ENCODE measurements at places on chromosomes 4 and X. TPM values are rescaled to one million over a fixed set of nuclear protein-coding genes. Genes with fewer than 3 reads are reported as not detected.

OCIAD1 gene
- 63.5 TPM for total RNA-seq

KIAA1210 gene
- not detected for total RNA-seq

PTCHD1 gene
- 0.76 TPM for total RNA-seq

GRCh38 chrX:48989483-48989882 lies 12.6 kb downstream of the GRIPAP1 start:
- no peak for DNase-seq

DNA sequence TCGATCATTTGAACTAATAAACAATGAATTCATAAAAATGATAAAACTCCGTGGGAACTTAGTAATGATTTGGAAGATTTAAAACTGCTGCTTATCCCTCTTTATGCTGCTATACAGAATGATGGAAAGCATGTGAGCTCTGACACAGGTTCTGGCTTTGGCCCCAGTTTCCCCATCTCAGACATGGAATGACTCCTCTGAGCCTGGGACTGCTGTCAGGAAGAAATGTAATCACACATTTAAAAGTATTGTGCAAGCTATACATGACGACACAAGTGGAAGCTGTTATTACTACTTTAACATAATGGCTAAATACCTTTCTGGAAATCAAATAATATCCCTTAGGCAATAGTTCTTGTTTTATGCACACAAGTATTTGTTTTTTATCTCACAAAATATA lies 161.7 kb downstream of the DCHS2 start:
- no peak for DNase-seq

DNA sequence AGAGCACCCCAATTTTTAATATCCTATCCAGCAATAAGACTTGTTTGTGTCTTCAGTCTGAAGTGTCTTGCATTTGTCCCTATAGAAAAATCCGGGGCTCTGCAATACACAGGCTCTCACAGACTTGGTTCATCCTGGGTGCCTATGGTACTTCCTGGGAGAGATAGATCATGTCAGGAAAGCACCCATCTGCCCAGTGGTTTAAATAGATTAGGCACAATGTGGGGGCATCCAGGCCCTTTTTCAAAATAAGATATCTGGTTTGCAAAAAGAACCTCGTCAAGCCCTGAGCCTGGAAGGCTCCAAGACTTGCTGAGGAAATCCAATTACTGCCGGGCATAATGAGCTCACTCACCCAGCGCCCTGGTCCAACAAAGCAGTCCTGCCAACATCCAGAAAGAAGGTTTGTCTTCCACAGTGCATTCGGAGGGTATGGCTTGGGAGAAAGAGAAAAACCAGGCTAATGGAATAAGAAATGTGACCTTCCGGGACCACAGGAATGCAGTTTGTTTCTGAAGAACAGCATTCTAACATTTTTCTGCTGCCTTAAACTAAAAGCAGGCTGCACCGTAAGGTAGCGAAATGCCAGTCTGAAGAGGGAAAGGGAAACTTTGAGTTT lies 11.6 kb downstream of the JAKMIP1 start:
- DNase-seq: no peak

DNA sequence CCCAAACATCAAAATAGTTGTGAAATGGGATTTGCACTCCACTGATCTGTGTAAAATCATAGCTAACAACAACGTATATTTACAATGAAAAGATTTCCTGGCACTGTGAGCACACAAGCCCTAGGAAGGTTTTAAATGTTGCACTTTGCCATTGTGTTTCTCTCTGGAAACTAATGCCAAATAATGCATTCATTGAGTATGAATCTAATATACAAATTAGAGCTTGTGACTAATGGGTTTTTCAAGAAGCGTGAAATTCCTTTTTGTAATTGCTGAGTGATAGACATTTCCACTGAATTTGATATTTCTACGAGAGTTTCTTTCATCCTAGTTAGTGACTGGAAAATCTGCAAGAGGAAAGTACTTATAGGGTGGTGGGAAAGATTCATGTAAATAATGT lies 135.9 kb downstream of the COL25A1 start:
- no peak for DNase-seq

All from Peyer's patch (tissue), 4 donors.